ENCODE measurements at places on chromosomes 2 and 18.
A peak's percentile ranks its signal among the peaks of the same experiment; 100 is the strongest.

DNA sequence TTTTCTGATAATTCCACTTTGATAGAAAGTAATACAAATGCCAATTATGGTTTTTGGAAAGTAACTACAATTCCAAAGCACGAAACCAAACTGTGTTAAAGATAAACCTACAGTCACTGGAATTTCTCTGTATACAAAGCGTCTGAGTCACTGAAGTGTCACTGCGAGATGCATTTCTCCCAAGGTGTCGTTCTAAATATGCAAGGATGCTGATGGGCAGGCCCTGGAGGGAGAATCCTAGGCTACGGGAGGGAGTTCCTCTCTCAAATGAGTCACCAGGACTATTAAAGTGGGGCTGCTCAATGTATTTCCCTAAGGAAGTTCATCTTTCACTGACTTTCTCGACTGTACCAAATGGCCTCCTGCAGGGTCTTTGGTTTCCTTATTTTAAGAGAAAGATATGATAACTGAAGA lies 163.8 kb upstream of the STK17B start:
- H3K4me3 ChIP-seq = no peak overlapping the region
- no peak overlapping the region for H3K27ac ChIP-seq
- no peak for DNase-seq
- no peaks in the 10 kb centered on the region for H3K36me3 ChIP-seq
- no peaks in the 10 kb centered on the region for H3K27me3 ChIP-seq

DNA sequence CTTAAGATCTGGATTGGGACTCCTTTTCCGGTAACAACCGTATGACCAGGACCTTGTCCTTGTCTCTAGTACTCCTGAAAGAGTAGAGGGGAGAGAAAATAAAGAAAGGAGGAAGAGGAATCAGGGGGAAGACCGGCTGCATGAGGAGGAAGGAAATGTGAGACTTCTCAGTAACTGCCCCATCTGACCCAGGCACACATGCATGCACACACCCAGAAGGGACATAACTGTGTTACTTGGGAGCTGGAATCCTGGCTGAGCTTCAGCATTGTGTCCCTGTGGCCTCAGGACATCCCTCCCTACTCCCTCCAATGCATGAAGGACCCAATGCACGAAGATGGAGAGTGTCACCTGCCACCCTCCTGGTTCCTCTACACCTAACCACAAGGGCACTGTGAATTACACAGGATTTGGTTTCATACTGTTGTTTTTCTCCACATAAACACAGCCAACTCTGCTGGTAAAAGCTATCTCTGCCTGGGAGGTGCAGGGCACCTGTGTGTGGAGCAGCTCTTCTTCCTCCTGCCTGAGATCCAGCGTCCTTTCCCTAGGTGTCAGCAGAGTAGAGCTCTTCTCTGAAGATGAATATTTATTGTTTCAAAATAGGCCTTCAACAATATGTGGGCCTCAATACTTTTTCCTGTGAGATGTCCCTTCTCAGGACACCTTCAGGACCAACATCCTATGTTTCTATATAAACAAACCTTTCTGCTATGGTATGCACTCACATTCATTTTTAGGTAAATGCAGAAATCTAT lies 574.1 kb upstream of the ID2 start:
- no peak overlapping the region for H3K27ac ChIP-seq
- H3K36me3 ChIP-seq = no peaks in the 10 kb centered on the region

DNA sequence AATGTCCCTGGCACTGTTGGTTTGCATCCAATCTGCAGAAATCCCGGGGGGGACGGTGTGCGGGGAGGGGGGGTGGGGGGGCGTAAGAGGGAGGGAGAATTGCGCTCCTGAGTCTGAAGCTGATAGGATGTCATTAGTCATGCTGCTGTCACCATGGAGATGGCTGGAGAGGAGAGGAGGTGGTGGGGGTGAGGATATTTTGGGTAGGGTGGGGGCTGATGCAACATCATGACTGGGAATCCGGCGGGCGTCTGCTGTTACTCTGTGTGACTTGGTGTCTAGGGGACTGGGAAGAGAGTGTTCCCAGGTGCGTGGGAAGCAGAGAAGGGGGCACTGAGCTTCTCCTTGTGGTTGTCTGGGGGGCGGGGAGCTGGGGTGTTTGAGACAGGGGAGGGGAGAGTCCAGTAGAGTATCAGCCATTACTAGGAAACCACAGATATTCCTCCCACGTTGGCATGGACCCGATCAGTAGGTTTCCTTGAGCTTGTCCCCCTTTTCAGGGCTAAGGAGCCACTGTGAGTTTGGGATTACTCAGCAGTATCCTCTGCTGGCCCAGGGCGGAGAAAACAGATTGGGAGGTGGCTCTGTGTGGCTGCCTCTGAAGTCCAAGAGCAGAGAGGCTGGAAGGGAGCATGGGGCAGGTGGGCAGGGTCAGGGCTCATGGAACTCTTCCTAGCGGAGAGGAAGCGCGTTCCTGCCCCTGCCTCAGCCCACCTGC lies 18.9 kb downstream of the TET3 start:
- H3K27ac ChIP-seq = no peak overlapping the region
- H3K36me3 ChIP-seq = peaks cover 12% of the 10 kb centered on the region
- H3K4me3 ChIP-seq = no peak overlapping the region
- H3K4me1 ChIP-seq = peaks cover 15% of the 10 kb centered on the region
- no peak for DNase-seq
- H3K27me3 ChIP-seq = no peaks in the 10 kb centered on the region

GRCh38 chr2:17747684-17748452 lies 5.7 kb downstream of the SMC6 start:
- H3K4me1 ChIP-seq = peaks cover 26% of the 10 kb centered on the region
- H3K36me3 ChIP-seq = peaks cover 31% of the 10 kb centered on the region
- H3K27ac ChIP-seq = no peak overlapping the region

DNA sequence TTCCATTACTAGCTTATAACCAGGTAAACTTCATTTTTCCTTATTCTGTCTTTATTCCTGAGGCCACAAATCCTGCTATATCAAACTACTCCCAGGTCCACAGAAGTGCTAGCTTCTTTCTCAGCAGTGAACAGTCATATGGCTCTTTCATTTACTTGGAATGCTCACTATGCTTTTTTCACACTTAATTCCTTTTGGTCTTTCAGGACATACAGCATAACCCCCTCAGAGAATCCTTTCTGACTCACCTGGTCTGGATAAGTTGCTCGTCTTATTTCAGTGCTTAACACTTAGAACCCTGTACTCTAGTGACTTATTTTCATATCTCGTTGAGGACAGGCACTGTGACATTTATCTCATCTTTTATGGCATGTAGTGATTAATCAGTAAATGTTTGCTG lies 325.0 kb upstream of the UBE2E3 start:
- H3K27me3 ChIP-seq = no peaks in the 10 kb centered on the region
- no peak for DNase-seq
- H3K4me3 ChIP-seq = no peak overlapping the region
- H3K27ac ChIP-seq = no peak overlapping the region
- no peaks in the 10 kb centered on the region for H3K36me3 ChIP-seq

DNA sequence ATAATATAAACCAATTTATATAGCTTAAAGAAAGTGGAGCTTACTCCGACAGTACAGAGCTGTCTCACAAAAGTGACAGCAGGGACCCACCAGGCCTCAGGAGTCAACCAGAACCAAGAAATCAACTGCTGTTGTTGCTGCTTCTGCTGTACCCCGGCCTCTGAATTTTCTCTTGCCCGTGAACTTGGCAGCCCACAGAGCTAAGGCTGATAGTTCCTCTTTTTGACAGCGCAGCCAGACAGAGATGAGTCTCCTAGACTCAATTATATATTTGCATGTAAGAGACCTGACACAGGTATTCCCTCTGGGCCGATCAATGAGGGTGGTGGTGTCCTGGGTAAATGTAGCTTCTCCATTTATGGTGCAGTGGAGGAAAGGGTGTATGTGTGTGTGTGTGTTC lies 109.4 kb downstream of the KCTD1 start:
- no peak overlapping the region for H3K4me3 ChIP-seq
- no peak overlapping the region for H3K27ac ChIP-seq
- no peaks in the 10 kb centered on the region for H3K4me1 ChIP-seq
- DNase-seq = peak; percentile 66

GRCh38 chr2:109255654-109256053 lies 126.6 kb downstream of the SH3RF3 start:
- H3K4me1 ChIP-seq = peaks cover 46% of the 10 kb centered on the region
- peak; percentile 56 for DNase-seq
- H3K27me3 ChIP-seq = no peaks in the 10 kb centered on the region
- H3K36me3 ChIP-seq = no peaks in the 10 kb centered on the region
- H3K4me3 ChIP-seq = peak overlapping the region; percentile 42

- H3K36me3 ChIP-seq = no peaks in the 10 kb centered on the region
- H3K27me3 ChIP-seq = no peaks in the 10 kb centered on the region
- H3K4me1 ChIP-seq = no peaks in the 10 kb centered on the region
- H3K27ac ChIP-seq = no peak overlapping the region
- H3K4me3 ChIP-seq = no peak overlapping the region
These were observed 126.6 kb downstream of the NOL4 start for GRCh38 chr18:34098109-34098508.

Data from B cell (primary cell).